NCI-H1694 treated with DMSO at 0.1 percent for 48 hours (cell line): ENCODE measurements at places on chromosomes 2 and 18.
A peak's percentile ranks its signal among the peaks of the same experiment; 100 is the strongest.

DNA sequence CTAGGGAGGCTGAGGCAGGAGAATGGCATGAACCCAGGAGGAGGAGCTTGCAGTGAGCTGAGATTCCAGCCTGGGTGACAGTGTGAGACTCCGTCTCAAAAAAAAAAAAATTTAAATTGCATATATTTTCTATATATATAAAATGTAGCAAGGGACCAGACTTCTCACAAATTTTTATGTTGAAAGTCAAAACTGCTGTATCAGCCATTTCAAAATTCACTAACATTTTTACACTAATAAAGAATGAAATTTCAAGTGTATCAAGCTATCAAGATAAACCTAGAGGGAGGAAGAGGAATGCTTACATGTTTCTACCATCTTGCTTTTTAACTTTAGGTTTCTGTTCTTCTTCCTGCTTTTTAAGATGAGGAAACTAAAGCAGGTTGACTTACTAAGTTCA, 464.0 kb downstream of the KCNJ3 start:
- DNase-seq = no peak

- DNase-seq = no peak
Observed at GRCh38 chr18:77206676-77207374, 42.8 kb upstream of the GALR1 start.

GRCh38 chr18:13888191-13888716, 27.1 kb downstream of the MC2R start:
- no peak for DNase-seq

- no peak for DNase-seq
Observed at GRCh38 chr2:8629402-8629801, 52.5 kb upstream of the ID2 start.

- DNase-seq = no peak
Observed at GRCh38 chr18:61198486-61198885, 134.7 kb upstream of the CDH20 start.

DNA sequence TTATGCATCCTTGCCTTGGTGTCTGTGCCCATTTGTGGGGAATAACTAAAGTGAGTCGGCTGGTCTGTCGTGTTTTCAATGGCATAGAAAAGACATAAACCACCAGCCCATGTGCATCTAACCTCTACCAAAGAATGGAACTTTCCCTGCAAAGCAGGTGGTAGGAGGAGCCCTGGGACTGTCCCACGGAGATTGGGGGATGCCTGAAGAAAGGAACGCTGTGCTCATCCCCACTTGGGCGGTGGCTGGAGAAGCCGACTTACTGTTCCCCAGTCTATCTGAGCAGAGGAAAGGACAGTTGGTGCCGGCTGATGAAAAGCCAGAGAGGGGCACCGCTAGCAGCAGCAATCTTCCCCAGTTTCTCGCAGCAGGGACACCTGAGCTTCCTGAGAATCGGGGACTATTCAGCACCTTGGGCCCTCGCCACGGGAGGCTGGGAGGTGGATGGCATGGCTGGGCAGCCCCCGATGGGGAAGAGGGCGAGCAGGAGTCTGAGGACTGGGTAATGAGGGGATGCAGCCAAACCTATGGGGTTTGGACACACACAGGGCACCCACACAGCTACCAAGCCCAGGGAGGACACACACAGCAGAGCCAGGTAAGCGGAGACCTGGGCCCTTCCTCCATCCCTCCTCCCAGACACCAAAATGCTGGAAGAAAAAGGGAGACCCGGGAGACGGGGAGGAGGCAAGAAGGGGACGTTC, 53.7 kb upstream of the AGAP1 start:
- no peak for DNase-seq

GRCh38 chr18:57741273-57741672, 61.8 kb downstream of the ATP8B1 start:
- no peak for DNase-seq

GRCh38 chr2:98334439-98335078, 11.7 kb upstream of the CNGA3 start:
- no peak for DNase-seq

GRCh38 chr2:37911296-37911873, 13.7 kb upstream of the RMDN2 start:
- no peak for DNase-seq

GRCh38 chr2:174491947-174492346, 5.1 kb upstream of the GPR155 start:
- no peak for DNase-seq

DNA sequence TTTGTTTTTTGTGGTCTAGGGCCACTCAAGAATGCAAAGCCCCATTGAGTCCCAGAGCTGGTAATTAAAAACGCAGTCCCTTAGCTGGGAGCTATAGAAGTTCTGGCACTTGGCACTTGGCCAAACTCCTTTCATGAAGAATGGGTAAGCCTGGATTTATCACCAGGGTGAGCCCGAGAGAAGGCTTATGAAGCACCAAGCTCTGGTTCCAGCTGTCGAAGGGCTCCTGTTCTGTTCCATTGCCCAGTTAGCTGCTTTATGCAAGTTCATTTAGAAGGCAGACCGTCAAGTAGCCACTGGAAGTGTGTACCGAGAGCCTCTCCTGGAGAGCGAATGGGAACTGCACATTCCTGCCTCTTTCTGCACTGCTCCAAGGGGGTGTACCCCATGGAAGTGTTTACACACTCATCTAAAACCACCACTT, 14.2 kb downstream of the ECEL1 start:
- peak; percentile 29 for DNase-seq

DNA sequence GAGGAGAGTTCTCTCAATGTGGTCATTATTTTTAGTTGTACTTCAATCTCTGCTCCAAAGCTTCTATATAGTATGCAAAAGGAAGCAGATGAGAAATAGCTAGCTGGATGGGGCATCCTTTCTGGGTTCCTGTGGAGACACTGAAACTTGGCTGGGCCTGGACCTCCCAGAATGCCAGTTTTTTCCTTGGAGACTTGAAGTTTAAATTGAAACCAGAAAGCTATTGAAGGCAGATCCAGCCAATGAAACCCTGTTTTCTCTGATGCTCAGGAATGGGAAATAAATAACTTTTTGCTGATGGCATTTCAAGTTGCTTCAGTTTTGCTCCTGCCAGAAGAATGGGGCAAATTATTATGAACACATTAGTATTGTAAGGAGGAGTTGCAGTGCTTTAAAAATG, 2.9 kb downstream of the SETBP1 start:
- DNase-seq = no peak

DNA sequence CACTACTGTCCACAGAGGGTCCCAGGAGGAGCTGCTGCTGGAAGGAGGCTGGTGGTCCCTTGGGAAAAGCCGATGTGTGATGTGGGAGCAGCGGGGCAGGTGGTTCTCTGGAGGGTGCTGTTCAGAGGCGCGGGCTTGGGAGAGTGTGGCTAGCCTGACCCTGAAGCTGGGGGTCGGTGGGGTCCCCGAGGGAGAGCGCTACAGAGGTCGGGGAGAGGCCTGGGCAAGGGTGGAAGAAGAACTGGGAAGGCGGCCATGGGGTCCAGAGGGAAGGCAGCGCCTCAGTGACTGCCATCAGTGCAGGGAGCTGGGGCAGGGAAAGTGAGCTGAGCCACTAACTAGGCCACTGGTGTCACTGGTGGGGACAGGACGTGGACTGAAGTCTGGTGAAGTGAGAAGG, 32.5 kb downstream of the FAM228A start:
- DNase-seq = no peak

DNA sequence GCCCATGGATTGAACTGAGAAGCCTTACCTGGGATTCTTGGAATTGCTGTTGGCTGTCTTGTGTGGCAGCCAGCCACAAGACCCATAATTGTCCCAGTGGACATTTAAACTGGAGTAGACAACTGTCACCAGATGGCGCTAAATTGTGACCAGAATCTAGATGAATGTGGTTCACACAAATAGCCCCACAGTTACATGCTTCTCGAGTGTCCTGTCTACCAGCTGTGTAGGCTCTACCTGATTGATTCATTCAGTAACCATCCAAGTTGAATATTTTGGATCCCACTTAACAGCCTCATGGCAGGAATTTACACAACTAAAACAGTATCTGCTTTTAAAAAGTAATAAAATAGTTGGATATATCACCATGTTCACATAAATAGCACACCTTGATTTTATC, 73.2 kb downstream of the MAP4K4 start:
- DNase-seq = peak; percentile 30

DNA sequence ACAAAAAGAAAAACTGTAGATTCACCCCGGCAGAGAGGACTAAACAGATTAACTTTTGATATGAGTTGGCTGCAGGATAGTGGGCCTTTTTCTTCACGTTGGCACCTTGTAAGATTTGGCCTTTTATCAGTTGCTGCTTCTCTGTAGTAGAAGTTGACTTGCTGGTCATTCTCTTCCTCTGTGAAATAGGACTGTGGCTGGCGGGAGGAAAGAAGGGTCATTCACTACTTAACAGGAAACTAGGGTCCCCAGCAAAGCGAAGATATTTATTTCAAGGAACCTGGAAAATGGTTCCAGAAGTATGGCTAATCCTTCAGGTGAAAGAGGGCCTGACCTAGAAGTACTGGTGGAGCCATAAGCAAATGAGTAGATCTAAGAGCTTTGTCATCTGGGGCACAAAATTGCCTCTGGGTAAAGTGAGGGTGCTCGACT, 383 bp upstream of the ATP5MC3 start:
- DNase-seq = no peak

DNA sequence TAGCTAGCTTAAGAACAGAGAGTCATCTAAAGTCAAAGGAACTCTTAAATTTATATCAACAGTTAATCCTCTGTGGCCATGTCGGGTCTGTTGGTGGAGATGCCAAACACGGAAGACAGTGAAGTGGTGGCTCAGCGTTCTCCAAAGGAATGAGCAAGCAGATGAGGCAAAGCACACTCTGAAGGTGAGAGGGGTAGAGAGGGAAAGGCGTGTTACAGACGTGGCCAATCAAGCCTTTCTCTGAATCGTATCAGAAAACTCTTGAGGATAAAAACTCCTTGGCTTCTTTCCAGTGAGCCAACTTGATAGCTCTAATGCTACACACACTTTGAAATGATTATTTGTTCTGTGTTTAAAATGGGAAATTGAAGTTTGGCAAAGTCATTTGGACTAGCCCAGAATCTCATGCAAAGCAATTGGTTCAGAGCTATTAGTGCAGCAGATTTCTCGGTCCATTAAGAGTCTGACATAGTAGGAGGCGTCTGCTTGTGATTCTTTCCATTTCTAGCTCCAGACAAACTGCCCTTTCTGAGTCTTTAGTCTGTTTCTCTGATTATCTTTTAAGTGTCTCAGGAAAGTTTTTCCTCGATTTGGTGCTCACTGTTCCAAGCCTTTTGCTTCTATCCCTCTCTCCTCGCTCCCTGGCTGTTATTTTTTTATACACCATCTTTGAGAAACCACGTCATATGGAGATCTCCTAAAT, 57.5 kb upstream of the CPO start:
- DNase-seq = no peak

GRCh38 chr2:113910967-113911678, 21.2 kb downstream of the ACTR3 start:
- no peak for DNase-seq

DNA sequence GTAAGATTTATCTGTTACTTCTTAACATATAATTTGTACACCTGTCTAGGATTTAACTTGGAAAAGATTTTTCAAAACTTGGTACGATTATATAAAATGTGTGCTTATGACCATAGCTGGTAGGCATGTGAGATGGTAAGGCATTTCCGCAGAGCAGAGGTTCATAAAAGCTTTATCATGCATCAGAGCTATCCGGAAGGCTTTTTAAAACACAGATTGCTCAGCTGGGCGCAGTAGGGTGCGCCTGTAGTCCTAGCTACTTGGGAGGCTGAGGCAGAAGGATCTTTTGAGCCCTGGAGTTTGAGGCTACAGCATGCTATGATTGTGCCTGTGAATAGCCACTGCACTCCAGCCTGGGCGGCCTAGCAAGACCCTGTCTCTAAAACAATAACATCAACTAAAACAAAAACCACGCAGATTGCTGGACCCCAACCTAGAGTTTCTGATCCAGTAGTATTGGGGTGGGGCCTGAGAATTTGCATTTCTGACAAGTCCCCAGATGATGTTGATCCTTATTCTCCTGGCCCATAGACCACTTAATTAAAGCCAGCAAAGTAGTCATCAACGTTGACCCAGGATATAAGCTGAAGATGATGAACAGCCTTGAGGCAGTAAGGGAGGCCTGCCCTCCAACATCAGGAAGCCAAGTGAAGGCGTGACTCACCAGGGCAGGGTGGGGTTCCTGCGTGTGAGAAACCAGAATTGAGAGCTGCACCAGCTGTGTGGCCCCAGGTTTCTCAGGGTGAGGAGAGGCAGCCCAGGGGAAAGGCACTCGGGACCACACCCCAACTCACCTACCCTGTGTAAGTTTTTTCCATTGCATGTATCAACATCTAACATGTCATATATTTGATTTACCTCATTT, 21.6 kb upstream of the SLC20A1 start:
- DNase-seq = no peak

DNA sequence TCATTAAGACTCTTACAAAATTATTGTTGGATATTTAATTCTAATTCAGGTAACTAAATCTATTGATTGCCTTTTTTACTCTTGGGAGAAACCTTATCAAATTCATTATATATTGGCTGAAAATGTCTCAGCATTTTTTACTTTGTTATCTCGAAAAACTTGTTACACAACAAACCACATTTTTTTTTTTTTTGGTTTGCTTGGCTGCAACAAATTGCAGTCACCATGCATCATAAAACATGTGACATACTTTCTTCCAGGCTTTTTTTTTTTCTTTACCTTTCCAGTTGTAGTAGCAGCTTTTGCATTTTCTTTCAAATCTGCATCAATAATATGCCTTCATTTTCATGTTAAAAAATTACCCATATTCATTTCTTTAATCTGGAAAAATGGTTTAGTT, 186.7 kb downstream of the TDRD15 start:
- no peak for DNase-seq
